ENCODE measurements at places on chromosomes 3 and 15.

- DNase-seq: no peak
These were observed 185.1 kb upstream of the SNTN start for GRCh38 chr3:63467392-63467791.

DNA sequence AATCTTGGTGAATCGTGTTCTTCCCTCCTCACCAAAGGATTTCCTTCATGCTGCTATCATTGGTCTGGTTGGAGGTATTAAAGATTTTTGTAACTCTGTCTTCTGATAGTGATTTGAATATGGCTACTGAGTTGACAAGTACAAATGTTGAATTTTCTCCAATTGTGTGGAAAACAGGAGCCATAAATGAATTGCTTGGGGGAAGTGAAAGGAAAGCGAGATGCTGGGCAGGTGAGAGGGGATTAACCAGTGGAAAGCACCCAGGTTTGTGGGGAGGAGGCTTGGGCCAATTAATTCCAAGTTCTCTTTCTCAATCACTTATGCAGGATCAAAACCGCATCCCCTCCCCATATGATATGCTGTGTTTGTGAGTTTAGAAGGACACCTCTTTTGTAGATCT, 372.5 kb downstream of the IL20RB start:
- DNase-seq: no peak

- no peak for DNase-seq
These were observed 302.7 kb downstream of the AGBL1 start for GRCh38 chr15:86382341-86382740.

DNA sequence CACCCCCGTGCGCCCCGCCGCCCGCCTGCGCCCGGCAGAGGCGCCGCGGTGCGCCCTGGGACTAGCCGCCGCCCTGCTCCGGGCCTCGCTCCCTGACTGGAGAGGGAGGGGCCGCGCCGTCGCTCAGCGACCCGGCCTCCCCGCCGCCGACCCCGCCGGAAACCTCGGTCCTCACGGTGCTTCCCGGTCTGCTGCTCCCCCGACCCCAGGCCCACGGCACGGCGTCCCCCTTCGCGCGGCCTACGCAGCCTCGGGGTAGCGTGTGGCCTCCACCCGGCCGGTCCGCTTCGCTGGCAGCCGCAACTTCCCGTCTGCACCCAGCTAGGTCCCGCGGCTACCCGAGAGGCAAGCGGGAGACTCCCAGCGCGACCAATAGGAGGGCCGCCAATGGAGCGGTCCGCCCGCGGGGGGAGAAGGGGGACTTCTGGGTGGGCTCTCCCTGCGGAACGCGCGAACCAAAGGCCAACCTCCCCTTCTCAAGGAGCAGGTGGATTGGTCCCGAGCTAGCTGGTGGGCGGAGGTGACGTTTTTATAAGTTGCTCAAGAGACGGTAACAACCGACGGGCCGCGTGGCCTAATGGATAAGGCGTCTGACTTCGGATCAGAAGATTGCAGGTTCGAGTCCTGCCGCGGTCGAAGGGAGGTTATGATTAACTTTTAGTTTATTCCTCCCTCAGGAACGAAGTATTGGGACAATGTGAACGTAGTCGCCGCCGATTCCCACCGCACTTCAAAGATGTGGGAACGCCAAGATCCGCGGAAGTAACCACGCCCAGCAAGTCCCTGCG, at the start of gene POLG:
Gene POLG, minus strand, starts transcription at position 315 of the 788 bp plus-strand sequence. CDS start 1,070 bp downstream, outside the sequence.
- DNase-seq: peak; percentile 99

DNA sequence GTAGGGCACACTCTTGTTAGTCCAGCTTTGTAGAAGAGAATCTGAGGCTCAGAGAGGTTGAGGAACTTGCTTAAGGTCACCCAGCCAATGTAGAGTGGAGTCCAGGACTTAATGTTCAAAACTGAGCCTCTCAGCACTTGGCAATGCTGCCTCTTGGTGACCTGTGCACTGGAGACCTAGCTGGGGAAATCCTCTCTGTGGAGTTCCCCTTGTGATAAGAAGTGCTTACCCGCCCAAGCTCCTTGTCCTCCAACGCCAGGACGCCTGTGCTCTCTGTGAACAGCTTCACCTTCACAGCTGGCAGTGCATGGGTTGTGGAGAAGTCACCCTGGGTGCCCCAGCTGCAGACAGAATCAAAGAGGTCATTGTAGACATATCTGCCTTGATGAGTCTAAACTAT, 219.1 kb upstream of the FEZF2 start:
- no peak for DNase-seq

DNA sequence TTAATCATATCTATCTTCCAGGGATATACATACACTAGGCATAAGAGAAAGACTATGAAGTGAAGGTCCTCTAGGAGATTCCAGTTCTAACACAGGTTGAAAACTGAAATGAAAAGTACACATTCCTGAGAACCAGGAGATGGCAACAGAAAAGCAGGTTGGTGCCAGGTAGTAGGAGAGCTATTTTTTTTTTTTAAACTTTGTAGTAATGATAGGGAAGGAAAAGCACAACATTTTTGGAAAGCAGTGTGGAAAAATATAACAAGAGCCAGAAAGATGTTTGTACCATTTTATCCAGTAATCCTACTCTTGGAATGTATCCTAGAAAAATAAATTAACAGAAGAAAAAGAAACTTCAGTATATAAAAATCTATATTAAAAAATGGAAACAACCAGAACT, 189.9 kb downstream of the DTWD1 start:
- DNase-seq: no peak

- DNase-seq: no peak
These were observed 267.4 kb upstream of the GADL1 start for GRCh38 chr3:31161889-31162288.

- DNase-seq: peak; percentile 6
These were observed 71.4 kb downstream of the EXOG start for GRCh38 chr3:38567498-38567897.

GRCh38 chr15:35374661-35375060, 171.3 kb downstream of the DPH6 start:
- no peak for DNase-seq

DNA sequence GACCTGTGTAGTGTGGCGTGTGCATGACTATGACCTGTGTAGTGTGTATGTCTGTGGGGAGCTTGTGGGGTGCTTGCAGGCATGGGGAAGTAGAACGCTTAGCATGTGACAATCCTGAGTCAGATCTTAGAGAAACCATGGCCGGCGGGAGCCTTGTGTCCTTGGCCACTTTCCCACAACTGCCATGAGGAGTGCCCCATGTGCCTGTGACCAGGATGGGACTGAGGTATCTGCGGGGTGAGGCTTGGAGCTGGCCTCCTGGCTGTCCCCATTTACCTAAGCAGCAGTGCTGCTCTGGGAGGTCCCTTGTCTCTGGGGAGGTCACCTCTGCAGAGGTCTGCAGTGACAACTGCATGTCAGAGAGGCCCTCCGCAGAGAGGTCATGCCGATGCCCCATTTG, 23.6 kb downstream of the TRPM1 start:
- DNase-seq: no peak

DNA sequence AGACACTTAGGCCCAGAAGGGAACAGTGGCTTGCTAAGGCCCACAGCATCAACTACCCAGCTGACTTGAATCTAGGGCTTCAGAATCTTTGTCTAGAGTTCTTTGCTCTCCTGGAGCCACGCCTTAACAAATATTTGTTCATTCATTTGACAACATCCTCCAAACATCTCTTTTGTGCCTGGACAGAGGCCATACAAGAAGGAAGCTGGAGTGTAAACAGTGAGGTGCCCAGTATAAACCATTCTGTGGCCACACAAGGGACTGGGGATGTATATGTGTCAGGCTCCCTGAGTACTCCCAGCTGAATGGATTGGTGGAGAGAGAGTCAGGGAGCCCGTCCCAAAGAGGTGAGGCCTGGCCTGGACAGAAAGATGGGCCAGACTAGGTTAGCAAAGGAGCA, 3.4 kb downstream of the CIB2 start:
- DNase-seq: no peak

DNA sequence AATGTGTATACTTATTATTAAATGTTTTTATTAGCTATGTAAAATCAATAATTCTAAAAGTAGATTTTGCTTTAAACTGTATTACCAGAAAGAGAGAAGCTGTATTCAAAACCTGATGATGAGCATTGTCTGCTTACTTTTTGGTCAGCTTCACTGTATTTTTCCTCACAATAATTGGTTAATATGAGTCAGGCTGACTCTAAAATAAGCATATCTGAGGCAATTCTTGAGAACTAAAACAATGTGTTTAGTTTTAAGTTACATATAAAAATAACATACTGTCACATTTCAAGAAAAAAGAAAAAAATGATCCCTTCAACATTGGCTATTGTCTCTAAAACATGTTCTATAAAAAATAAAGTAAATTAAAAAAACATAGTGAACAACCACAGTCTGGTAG, 66.1 kb downstream of the EPHA3 start:
- no peak for DNase-seq

Measured in activated naive CD4-positive, alpha-beta T cell treated with anti-CD3 and anti-CD28 coated beads, Interleukin-2, amount 10 ng/mL, durations not matched to agents 7 days and 5 days (primary cell).